Left forelimb (tissue), 1 donor: ENCODE measurements at places on chromosomes 5 and 9.

GRCh38 chr9:23824830-23825591 is 1.0 kb downstream of the ELAVL2 start:
- DNase-seq = peak; percentile 67

GRCh38 chr5:167814828-167815227 is 476.6 kb upstream of the WWC1 start:
- no peak for DNase-seq

DNA sequence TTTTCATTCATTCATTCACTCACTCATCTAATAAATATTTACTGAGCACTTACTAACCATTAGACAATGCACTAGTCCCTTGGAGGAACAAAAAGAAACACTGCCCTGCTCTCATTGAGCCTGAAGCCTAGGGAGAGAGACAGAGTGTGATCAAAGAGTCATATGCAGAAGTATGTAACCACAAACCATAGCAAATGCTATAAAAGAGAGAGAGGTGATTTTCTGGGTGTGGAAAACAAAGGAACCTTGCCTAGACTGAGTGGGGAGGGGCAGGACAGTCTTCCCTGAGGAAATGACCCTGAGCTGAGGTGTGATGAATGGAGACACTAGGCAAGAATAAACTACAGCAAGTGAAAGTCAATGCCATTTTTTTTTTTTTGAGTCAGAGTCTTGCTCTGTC is 10.8 kb upstream of the ADRA1B start:
- DNase-seq = no peak

DNA sequence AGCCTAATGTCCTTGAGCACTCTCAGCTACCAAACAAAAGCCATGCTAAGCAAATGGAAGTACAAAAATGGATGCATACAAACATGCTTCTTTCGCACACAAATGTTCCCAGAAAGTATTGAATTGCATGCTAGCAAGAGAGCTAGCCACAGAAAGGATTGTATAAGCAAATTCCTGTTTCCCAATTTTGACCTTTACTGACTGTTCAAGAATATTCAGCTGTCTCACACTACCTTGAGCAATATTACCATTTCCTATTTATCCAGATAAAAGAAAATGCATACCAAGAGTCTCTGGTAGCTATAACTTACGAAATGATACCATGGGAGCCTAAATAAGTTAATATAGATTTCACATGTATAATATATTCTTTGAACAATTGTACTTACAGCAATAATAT is 264.6 kb downstream of the TMEM167A start:
- no peak for DNase-seq

DNA sequence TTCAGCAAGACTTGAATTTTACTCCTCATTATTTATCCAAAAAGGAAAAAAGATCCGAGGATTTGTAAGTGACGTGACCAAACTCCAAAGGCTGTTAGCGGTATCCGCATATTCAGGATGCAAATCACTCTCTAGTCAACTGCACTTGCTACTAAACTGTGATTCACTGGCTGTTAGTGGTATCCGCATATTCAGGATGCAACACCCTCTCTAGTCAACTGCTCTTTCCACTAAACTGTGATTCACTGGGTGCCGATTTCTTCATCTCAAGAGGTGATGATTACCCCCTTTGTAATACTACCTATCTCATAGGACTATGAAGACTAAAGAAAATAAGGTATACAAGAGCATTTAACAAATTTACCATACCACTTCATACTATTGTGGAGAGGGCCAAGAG is 5.7 kb downstream of the MAPKAP1 start:
- DNase-seq = no peak

- no peak for DNase-seq
Observed at GRCh38 chr5:16755641-16756040, 138.8 kb upstream of the RETREG1 start.

GRCh38 chr9:2936221-2936620 is 92.3 kb upstream of the PUM3 start:
- no peak for DNase-seq

DNA sequence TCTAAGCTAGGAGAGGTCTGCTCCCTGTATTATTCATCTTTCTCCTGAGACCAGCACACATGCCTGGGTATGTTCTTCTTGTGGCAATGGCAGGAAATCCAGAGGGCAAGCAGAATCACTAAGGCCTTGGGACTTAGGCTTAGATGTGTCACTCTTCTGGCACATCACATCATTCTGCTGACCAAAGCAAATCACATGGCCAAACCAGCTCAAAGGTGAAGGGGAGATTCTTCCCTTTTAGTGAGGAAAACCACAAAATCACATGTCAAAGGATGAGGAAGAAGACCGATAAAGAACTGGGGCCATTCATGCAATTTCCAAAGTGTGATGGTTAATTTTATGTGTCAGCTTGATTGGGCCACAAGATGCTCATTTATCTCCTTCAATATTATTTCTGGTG is 5.7 kb upstream of the AGGF1 start:
- no peak for DNase-seq

DNA sequence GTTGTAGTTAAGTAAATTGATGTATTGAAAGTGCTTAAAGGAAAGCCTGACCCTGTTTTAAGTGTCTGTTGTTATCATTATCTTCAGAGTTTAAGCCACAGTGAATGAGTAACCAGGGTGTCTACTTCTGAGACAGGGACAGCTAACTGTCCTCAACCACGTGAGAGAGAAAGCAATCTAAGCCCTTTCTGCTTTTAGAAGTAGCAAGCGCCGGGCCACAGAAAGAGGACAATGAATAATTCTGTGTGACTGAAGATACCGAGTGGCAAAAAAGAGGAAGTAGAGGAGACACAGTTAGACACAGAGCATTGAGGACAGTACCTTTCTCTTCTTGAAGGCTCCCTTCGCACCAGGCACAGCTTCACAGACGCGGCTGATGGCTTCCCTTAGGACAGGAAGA is 86.3 kb downstream of the S1PR3 start:
- no peak for DNase-seq

DNA sequence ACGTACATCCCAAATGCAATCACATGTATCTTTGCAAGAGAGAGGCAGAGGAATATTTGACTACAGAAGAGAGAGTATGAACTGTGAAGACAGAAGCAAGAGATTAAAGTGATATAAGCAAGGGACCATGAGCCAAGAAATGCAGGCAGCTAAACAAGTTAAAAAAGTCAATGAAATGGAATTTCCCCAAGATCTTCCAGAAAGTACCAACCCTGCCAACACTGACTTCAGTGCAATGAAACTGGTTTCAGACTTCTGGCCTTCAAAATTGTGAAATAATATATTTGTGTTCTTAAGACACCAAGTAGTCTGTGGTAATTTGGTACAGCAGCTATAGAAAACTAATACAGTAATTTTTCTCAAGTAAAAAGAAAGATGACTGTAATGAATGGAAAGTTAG is 20.9 kb downstream of the FOXI1 start:
- no peak for DNase-seq

- DNase-seq = no peak
Observed at GRCh38 chr9:5879419-5880181, 11.1 kb upstream of the MLANA start.

GRCh38 chr5:13045897-13046551 is 898.5 kb downstream of the DNAH5 start:
- no peak for DNase-seq

DNA sequence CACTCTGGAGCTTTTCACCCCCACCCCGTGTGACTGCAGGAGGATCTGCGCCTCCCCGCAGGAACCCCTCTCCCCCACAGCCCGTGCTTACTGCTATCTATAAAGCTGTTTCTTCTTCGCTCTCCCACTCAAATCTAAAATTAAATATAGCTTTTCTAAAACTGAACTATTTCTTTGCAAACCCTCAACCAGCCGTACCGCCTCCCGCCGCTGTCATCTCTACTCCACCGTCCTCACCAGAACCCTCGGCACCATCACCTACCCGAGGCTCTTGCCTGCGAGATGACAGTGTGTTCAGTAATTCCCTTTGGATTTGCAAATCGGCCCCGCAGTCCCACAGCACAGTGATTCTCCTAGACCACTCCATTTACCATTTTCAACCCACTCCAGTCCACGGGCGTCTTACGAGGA is 13.6 kb downstream of the LPCAT1 start:
- no peak for DNase-seq

GRCh38 chr5:96247708-96248107 is 185.3 kb downstream of the PCSK1 start:
- DNase-seq = no peak

- no peak for DNase-seq
Observed at GRCh38 chr5:44842496-44843282, 33.9 kb downstream of the MRPS30 start.

GRCh38 chr5:104643320-104643719 is 1080.7 kb upstream of the NUDT12 start:
- DNase-seq = no peak

DNA sequence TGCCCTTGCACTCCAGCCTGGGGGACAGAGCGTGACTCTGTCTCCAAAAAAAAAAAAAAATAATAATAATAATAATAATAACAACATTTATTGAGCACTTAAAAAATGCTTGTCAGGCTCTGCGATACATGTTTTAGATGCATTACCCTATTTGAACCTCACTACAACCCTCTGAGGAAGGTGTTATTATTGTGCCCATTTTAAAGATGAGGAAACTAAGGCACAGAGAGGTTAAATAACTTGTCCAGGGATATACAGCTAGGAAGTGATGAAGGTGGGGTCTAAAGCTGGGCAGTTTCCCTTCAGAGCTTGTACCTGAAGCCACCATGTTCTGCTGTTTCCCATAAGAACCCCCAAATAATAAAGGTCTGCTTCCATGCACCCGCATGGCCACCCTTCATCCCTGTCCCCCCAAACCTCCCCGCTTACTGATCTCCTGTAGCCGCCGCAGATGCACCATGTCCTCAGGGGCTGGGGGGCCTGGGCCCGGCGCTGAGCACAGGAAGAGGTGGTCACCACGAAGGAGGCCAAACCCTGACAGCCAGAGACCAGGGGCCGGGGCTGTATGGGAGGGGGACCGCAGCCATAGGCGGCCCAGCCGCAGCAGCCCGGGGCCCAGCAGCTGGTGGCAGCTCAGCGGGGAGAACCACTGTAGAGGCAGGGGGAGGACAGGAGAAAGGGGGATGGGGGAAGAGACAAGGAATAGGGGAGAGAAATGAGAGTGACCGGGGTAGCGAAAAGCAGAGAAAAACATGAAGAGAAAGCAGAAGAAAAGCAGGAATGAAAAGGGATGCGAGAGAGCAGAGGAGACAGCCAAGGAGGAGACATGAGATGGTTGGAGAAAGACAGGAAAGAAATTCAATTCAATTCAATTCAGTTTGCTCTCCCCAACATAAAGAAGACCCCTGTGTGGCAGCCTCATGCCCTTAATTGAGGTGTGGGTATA is 15.1 kb upstream of the FCHSD1 start:
- no peak for DNase-seq

DNA sequence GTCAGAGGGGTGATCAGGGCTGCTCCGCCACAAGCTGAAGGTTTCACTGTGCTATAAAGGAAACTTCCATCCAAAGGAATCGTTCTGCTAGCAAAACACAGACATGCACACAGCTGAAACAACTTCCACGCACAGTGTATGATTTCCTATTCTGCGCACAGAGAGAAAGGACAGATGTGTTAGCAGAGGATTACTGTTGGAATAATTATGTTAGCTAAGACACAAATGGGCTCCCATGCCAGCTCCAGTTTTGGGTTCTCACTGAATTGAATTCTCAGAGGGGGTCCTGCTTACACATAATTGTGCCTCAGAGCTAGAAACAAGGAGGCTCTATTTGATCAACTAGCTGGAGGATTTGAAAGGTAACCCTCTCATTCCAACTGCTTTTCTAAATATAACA is 352.4 kb downstream of the IRX2 start:
- peak; percentile 11 for DNase-seq

DNA sequence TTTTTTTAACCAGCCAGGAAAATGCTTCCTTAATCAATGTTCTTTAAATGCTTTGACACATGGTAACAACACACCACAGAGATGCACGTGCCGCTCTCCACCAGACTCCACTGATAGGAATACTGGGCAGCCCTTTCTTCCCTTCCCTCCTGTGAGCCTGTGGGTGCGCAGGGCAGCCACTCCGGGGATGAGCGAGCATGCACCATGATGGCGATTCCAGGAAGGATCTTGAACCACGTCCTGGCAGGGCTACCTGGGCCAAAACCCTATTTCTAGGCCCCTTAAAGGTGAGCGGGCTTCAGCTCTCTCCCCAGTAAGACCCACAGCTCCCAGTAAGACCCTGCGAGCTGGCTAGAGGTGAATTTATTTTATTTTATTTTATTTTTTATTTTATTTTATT is 128.2 kb downstream of the MVB12B start:
- DNase-seq = peak; percentile 36

DNA sequence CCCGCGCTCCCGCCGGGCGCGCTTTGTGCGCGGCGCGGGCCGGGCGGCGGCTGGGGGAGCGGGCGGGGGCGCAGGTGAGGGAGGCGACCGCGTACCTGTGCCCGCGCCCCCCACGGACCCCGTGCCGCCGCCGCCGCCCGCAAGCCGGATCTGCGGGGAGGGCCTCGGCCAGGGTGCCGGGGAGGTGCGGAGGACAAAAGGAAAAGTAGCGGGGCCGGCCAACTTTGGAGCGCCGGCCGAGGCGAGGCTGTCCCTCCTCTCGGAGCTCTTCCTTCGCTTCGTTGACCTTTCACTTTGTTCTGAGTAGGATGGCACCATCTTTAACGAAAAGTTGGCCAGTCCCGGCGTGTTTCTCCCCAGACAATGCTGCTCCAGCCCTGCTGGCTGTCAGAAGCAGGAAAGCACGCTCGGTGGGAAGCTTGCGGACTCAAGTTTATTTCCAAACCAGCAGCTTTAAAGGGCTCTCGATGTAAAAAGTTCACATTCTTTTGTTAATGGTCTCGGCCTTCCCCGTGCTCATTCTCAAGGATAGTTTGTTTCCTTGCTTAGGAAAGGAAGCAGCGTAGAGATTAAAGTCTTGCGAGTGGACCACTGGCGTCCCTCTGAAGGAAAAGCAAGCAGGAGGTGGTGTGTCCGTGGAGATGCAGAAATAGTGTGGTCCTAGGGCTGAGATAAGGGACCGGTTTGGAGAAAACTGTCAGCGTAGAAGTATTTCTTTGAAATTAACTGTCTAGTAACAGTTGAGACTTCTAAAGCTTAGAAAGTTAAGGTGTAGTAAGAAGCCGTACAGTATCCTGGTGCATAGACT is 639 bp downstream of the EHMT1 start:
- DNase-seq = no peak

GRCh38 chr5:119453040-119453373 is 710 bp downstream of the HSD17B4 start:
- DNase-seq = no peak

- no peak for DNase-seq
Observed at GRCh38 chr5:105259581-105260217, 1697.1 kb upstream of the NUDT12 start.

GRCh38 chr9:81141961-81142360 is 547.4 kb downstream of the TLE1 start:
- no peak for DNase-seq

DNA sequence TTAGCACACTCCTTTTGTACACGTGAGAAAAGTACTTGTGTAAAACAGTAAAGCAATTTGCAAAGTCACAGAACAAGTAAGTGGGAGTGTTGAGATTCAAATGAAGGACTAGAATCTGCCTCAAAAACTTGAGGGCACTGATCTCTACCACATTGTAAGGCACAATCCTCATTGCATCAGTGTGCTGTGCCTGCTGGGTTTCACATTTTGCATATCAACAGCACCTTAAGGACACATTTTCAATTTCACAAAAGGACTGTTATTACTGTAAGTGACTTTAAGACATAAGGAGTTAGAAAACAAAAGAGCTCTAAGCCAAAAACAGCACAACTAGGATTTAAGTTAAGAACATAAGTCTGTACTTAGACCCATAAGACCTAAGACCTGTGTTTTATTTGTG is 44.7 kb upstream of the HK3 start:
- no peak for DNase-seq

- no peak for DNase-seq
Observed at GRCh38 chr5:178423901-178424809, 166.0 kb downstream of the COL23A1 start.
